ENCODE measurements at places on chromosomes 1 and 21. TPM values are rescaled to one million over a fixed set of nuclear protein-coding genes. Genes with fewer than 3 reads are reported as not detected.

The S100A7 gene
- not detected for total RNA-seq

The C1orf185 gene
- total RNA-seq = not detected

DNA sequence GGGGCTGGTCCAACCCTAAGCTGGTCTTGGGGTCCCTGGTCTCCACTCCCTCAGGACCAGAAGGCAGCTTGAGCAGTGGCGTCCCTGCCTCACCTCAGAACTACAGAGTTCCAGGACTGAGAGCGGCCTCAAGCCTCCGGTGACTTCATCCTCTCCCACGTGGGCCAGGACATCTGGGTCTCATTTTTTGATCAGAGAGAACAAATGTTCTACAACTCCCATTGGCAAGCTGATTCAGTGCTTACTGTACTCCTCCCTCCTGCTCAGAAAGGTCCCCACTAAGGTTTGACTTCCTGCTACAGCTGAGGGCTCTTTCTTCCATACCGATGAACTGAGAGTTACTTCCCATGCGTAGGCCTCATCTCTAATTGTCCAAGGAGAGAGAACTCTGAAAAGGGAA, 78.5 kb downstream of the PLXNA2 start:
- DNase-seq = no peak

- DNase-seq = no peak
Measured at GRCh38 chr1:236830116-236830515, 35.0 kb downstream of the MTR start.

GRCh38 chr1:180387413-180387812, 115.0 kb downstream of the ACBD6 start:
- DNase-seq = no peak

DNA sequence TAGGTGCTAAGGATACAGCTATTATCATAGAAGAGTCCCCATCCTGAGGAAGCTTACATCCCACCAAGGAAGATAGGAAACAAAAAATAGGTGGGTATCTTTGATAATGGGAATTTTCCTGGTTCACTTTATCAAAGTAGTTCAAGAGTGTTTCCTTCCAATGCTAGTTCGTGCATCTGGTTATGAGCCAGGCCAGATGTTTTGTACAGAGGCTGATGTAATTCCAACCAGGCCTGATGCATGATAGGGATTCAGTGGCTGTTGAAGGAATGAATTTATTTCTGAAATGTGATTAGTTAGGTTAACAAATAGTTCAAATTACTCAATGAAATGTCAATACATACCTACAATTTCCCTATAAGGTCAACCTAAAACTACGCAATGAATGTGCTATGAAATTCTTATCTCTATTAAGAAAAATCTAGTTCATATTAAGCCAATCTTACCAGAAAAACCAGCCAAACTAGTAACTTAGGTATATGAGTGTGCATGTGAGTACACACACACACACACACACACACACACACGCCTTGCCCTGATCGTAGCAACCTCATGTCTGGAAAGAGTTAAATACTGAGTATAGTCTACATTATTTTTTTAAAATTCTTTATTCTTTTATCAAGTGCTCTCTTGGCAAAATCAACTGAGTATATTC, 9.5 kb upstream of the ZBTB18 start:
- DNase-seq = no peak

- no peak for DNase-seq
Measured at GRCh38 chr1:226481133-226481532, 67.4 kb upstream of the STUM start.

DNA sequence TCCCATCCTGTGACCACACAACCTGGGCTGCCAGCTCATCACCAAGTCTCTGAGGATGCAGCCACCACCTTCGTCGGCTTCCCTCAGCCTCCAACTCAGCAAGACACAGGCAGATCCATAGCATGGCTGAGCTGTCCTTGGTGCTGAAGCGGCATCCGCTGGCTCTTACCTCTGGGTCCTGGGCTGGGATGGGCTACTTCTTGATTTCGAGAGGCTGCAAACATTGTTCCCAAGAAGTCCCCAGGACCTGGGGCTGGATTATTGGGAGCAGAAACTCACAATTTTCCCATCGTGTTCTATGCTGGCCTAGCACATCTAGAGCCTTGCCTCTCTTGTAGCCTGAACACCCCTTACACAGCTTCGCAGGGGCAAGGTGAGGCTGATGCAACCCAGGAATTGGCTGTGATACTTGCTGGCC, 24.9 kb upstream of the C1QA start:
- DNase-seq = peak; percentile 88

GRCh38 chr1:108077991-108078390, 113.0 kb upstream of the VAV3 start:
- DNase-seq = no peak

DNA sequence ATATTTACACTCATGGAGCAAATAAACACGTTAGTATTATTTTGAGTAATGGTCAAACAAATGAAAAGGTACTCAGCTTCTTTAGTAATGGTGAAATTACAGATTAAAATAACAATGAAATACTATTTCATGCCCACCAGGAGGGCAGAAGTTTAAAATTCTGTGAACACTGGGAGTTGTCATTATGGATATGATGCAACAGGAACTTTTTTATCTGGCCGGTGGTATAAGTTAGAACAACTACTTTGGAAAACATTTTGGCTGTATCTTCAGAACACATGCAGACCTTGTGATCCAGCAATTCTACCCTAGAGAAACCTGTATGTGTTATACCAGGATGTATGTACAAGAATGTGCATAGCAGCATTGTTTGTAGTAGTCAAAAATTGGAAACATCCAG, 23.2 kb upstream of the PPP1R8 start:
- no peak for DNase-seq

DNA sequence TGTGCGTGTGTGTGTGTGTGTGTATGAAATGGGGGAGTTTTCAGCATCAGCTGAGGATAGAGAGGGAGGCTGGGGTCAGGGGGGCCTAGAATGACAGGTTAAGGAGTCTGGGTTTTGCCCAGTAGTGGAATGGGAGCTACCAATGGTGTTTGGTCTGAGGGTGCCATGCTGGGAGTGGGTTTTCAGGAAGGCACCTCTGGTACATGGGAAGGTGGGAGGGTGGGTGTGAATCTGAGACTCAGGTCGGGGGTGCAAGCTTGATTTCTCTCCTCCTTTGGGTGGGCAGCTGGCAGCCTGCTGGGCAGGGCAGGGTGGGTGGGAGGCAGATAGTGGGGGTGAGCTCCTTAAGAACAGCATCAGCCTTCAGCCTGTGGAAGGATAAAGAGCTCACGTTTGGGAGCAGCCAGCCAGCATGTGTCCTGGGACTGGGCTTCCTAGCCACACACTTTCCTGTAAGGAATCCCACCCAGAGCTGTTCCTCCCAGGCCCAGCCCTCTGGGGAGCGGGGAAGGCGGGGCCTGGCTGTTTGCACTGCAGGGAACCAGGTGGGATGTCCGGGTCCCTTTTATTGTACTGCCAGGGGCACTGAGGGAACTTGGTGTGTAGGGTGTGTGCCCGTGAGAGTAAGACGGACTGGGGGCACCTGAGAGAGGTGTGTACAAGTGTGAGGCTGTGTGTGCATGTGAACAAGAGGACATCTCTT, 152.8 kb downstream of the FOXD2 start:
- peak; percentile 43 for DNase-seq

DNA sequence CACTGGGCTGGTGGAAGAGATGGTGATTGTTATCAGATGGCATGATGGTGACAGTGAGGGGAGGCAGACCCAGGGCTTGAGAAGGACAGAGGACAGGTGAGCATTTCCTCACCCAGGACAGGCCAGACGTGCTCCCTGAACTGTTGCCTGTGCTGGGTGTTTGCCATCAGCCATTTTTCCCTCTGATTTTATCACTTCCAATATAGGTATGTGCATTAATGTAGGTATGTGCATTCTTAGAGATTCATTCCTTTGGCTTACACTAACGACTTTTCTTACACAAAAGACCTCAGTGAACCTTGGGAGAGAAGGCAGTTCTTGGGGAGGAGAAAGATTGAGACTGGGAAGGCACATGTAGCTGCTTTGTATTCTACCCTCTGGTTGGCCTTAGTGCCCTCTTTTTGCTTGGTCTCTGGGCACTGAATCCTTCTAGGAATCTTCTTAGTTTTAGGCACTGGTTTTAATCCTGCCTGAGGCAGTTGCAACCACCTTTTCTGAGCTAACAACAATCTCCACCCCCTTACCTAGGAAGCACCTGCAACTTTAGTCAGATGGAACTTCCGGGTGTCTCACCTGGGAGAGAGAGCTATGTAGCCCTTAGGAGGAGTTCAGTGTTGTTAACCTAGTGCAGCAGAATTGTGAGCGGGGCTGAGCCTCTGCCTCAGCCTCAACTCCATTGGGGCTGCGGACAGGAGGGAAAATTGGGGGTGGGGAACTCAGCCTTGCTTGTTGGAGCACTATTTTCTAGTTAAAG, 30.9 kb downstream of the C1orf116 start:
- DNase-seq = no peak

Data from kidney (tissue), 22 donors.